Fibroblast of villous mesenchyme (primary cell): ENCODE measurements at places on chromosomes 16 and 17.

DNA sequence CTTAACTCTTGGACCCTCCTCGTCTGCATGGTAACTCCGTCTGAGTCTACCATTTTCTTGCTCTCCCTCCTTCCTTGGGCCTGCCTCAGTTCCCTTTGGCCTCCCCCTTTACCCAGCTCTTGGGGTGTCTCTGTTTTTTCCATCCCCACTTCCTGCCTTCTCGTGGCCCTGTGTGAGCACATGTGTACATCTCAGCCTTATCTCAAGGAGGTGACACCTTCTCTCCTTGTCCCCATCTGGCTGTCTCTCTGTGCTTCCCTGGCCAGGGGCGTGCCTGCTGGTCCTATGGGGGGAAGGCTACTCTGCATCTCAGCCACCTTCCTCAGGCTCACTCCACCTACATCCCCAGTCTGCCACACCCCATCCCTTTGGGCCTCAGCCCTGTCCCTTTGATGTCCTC, 6.6 kb downstream of the CTF1 start:
- no peak for DNase-seq

DNA sequence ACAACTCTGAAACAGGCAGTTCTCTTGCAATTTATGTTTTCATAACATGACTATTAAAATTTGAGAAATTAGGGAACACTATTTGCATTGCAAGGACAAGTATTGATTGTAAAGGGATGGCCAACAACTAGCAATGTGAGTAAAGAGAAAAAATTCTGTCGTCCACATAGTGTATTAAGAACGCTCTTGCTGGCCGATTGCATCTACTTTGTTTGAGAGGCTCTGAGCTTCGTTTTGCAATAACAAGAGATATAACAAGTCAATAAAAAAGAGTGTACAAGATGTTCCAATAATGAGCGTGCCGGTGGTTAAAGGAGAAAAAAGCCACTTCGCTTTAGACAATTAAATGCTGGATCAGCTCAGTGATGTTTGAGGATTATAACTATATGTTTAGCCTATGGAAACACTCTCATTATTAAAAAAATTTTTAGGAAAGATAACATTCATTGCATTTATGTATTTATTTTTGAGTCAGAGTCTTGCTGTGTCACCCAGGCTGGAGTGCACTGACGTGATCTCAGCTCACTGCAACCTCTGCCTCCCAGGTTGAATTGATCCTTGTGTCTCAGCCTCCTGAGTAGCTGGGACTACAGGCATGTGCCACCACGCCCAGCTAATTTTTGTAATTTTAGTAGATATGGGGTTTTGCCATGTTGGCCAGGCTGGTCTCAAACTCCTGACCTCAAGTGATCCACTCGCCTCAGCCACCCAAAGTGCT, 19.2 kb upstream of the TOM1L1 start:
- DNase-seq: no peak

- peak; percentile 50 for DNase-seq
These were observed 689.5 kb upstream of the RBFOX1 start for GRCh38 chr16:6643080-6643686.

GRCh38 chr17:82241926-82242697, 13.3 kb downstream of the SLC16A3 start:
- DNase-seq: no peak

- peak; percentile 29 for DNase-seq
These were observed 18.3 kb upstream of the WFIKKN2 start for GRCh38 chr17:50816771-50817751.

DNA sequence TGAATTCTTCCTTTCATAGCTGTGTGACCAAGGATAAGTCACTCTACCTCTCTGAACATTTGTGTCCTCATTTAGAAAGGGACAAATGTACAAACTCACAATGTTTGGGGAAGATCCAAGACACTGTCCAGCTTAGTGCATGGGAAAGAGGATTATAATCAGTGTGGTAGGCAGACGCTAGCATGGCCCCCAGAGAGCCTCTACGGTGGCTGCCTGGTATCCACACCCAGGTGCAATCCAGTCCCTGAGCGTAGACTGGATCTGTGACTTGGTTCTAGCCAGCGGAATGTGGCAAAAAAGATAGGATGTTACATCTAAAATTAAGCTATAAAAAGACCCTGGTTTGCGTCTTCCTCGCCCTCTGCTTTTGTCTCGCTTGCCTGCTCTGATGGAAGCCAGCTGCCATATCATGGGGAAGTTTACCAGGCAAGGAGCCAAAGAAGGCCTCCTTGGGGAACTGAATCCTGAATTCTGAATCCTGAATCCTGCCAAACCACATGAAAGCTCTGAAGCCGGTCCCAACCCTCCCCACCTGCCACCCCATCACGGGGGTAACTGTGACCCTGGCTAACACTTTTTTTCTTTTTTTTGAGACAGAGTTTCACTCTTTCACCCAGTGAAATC, 51.7 kb downstream of the PLXDC1 start:
- peak; percentile 88 for DNase-seq
